ENCODE measurements at places on chromosomes 3 and 15.
A peak's percentile ranks its signal among the peaks of the same experiment; 100 is the strongest.

GRCh38 chr3:141648055-141648910, 89.8 kb upstream of the RNF7 start:
- no peak for DNase-seq

GRCh38 chr3:186789554-186790260, 6.3 kb downstream of the EIF4A2 start:
- DNase-seq = no peak

GRCh38 chr3:5479229-5479799, 291.8 kb downstream of the EDEM1 start:
- DNase-seq = no peak

DNA sequence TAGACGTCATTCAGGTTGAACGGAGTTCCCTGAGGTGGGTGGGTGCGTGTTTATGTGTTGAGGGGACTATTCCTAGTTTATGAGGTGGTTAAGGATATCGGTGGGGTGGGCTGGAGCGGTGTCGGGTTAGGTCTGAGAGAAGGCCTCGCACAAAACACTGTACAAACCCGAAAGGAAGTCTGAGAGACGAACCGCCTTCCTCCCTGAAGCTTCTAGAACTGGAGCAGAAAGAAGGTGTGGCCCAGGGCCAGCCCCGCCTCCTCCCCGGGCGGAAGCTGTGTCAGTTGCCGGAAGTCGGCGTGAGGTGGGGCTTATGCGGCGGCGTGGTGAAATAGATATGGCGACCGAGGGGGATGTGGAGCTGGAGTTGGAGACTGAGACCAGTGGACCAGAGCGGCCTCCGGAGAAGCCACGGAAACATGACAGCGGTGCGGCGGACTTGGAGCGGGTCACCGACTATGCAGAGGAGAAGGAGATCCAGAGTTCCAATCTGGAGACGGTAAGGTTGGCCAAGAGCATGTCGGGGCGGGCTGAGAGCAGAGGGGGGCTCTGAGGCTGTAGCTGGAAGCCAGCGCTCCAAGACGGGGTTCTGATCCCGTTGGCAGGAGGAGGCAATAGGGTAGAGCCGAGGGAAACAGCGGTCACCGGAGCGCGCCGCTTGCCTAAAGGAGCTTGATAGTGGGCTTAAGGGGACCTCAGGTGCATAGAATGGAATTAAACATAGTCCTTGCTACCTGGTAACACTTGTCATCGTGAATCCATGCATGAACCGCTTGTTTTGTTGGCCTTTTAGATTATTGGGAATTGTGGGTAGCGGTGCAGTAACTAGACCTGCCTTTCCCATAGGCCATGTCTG, at the start of gene HYPK:
Gene HYPK (plus strand): TSS at position 314 of the 856 bp plus-strand sequence. CDS start 24 bp downstream, at position 338.
- DNase-seq = peak; percentile 88

DNA sequence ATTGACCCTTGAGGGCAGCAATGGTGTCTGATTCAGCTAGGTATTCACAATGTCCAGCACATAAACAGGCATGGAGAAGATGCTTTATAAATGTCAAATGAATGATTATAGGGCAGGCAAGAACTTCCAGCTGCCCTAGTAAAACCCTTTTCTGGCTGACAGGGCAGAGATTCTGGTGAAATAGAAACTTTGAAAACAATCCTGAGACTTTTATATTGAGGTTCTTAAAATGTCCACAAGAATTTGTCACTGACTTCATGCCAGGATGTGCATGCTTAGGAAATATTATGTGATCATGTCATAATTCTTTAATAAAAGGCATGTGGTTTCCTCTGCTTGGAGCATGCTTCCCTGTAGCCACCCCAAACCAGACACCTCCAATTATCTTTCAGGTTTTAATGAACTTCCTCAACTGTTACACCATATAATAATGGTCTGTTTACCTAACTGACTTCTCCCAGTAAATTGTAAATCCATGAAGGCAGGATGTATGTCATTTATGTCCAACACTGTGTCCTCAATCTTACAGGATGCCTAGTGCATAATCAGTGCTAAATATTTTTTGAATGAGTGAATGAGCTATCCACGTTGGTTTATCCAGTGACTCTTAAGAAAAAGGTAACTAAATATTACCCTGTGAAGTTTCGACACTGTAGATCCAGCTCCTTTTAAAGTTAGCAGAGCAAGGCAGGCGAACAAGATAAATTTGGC, 43.4 kb upstream of the CLRN1 start:
- DNase-seq = no peak

DNA sequence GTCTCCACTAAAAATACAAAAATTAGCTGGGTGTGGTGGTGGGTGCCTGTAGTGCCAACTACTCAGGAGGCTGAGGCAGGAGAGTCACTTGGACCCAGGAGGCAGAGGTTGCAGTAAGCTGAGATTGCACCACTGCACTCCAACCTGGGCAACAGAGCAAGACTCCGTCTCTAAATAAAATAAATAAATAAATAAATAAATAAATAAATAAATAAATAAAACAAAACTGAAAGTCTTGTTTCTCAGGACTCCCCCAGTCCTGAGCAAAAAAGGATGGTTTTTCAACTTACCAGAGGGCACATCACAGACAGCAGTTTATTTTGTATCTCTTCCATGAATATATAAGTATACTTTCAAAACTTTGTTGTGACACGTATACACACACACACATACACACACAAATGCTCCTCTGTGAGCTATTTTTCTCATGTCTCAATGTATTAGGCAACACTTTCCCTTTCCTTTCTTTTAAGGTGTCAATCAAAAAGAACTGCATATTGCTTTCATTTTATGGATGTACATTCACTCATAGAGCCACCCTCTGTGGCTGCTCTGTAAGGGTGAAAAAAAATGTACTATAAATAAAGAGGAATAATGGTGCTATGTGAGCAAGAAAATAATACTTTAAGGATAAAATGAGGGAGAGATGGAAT, 54.8 kb upstream of the MITF start:
- no peak for DNase-seq

GRCh38 chr15:100688549-100689120, 86.2 kb downstream of the ASB7 start:
- DNase-seq = no peak

DNA sequence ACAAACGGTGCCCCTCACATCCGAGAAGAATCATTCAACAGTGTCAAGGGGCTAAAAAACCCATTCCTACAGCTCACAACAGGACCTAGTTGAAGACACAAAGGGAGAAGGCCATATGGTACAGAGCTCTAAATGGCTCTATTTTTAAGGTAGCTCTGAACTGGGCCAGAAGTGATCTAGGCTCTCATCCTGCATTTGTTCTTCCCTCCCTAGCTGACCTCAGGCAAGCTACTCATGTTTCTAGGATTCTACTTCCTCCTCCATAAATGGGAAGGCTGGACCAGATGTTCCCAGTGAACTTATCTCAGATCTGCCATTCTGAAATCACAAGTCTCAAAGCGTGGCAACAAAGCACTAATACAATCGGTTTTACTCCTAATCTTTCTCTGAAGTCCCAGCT, 62.3 kb downstream of the CPNE4 start:
- no peak for DNase-seq

- no peak for DNase-seq
Measured at GRCh38 chr15:61069394-61070075, 159.6 kb downstream of the RORA start.

GRCh38 chr3:102904629-102905028, 469.8 kb downstream of the ZPLD1 start:
- DNase-seq = no peak

DNA sequence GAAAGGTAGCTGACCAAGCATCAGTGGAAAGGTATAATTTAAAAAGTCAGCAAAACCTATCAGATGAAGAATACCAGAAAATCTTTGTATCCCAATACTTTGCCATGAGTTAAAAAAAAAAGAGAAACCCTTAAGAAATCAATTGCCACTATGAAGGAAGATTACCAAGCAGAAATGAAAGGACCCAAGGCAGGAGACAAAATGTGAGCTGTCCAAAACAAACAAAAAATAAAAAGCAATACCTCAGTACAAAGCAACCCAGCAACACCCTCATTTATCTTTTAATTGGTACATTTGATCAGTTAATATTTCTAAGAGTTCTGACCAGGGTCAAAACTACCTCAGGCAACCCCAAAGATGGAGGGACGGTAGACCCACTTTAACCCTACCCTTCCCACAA, 65.3 kb downstream of the MOBP start:
- no peak for DNase-seq

GRCh38 chr3:195057716-195058115, 213.2 kb downstream of the XXYLT1 start:
- no peak for DNase-seq

GRCh38 chr3:122912772-122913538, 114.6 kb downstream of the SEMA5B start:
- no peak for DNase-seq

- DNase-seq = no peak
Measured at GRCh38 chr3:175270198-175270837, 411.2 kb downstream of the NAALADL2 start.

- DNase-seq = no peak
Measured at GRCh38 chr15:69100821-69101220, 59.6 kb upstream of the GLCE start.

- no peak for DNase-seq
Measured at GRCh38 chr3:136802481-136802996, 16.4 kb upstream of the SLC35G2 start.

DNA sequence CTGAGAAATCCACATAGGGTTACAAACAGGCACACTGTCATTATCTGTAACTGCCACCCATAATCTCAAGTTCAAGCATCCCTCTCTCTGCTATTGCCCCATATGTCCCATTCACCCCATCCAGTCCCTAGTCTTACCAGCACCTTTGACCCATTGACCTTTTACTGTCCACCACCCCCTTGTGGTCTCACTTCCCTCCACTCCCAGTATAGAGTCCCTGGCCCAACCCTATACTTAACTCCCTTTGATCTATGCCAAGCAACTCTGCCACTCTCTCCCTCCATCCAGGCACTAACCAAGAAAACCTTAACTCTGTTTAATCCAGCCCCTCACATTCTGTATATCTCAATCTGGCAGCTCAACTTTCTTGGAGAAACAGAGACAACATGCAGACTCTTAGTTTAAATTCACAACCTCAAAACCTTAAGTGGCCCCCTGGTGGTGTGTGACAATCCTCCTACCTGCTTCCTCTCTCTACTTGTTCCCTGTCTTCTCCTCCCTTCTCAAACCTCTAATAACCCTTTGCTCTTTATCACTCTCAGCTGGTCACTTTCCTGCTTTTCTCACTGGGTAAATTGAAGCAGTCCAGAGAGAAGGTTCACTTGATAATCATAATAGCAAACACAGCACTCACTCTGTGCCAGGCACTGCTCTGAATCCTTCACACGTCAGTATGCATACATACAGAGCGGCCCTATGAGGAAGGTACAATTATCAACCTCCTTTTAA, 162.7 kb downstream of the STT3B start:
- DNase-seq = peak; percentile 6

DNA sequence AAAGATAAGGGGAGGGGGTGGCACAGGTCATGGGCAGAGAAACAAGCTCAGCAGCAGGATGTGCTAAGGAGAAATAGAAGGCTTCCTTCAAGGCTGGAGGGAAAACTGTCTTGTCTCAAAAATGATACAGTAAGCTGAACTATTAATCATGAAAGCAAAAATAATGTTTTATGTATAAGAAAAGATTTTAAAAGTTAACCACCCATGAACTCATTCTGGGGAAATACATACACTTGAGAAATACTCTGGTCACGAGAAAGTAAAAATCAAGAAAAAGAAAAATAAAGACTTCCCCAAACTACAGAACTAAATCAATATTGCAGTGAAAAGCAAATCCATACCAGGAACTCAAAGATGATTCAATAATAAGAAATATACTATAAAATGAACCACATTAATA, 80.7 kb downstream of the KLF13 start:
- no peak for DNase-seq

DNA sequence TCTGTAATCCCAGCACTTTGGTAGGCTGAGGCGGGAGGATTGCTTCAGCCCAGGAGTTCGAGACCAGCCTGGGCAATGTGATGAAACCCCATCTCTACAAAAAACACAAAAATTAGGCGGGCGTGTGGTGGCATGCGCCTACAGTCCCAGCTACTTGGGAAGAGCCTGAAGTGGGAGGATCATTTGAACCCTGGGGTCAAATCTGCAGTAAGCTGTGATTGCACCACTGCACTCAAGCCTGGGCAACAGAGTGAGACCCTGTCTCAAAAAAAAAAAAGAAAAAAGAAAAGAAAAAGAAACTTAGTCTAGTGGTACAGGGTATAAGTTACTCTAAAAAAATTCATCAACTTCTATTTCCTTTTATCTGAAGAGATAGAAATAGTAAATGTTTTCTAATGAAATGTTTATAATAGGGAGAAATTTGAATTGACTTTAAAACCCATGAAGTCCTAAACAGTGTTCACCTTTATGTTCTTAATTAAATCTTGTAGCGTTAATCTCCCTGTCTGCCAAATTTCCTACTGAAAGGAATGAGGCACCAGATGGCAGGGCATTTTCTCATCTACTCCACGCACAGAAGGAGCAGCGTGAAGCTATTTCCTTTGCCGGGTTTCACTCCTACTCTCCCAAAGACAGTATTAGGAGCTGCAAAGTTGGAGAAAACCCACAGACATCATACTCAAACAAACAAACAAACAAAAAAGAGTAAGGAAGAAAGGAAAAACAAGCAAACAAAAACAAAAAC, 1.9 kb downstream of the PCLAF start:
- DNase-seq = no peak

DNA sequence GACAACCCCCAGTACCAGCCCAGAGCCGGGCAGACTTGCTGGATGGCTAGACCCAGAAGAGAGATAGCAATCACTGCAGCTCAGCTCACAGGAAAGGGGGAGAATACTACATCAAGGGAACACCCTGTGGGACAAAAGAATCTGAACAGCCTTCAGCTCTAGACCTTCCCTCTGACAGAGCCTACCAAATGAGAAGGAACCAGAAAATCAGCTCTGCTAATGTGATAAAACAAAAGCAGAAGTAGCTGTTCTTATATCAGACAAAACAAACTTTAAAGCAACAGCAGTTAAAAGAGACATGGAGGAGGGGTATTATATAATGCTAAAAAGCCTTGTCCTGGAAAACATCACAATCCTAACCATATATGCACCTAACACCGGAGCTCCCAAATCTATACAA, 283.3 kb downstream of the KLF13 start:
- DNase-seq = no peak

- DNase-seq = peak; percentile 11
Measured at GRCh38 chr15:44535523-44536301, 1.2 kb upstream of the EIF3J start.

GRCh38 chr3:40523781-40524180, 979 bp upstream of the ZNF621 start:
- no peak for DNase-seq

Data from activated T-cell treated with anti-CD3 and anti-CD28 coated beads for 1 hour (primary cell).